CD4-positive, alpha-beta T cell treated with Interleukin-12 subunit alpha and Interleukin-12 subunit beta, for 1 hour (primary cell): ENCODE measurements at places on chromosomes 12 and 14.
A peak's percentile ranks its signal among the peaks of the same experiment; 100 is the strongest.

- DNase-seq: peak; percentile 38
Measured at GRCh38 chr12:53299101-53299453, 418 bp upstream of the MYG1 start.

- DNase-seq: no peak
Measured at GRCh38 chr12:11724888-11725311, 75.4 kb downstream of the ETV6 start.

DNA sequence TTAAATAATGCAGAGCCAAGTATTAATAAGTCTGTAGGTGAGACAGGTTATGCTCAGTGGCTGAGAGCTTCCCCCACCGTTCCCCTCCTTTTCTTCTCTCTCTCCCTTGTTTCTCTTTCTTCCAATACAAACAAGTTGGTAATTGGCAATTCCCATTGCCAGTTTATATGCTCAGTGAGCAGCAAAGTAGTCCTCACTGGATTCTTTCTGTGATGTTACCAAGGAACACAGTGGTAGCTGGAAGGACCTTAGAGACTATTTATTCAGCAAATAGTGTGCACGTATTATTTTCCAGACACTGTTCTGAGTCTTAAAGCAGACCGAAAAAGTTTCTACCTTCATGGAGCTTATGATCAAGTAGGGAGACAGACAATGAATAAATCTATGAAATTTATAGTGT lies 344.4 kb downstream of the FUT8 start:
- DNase-seq: no peak

DNA sequence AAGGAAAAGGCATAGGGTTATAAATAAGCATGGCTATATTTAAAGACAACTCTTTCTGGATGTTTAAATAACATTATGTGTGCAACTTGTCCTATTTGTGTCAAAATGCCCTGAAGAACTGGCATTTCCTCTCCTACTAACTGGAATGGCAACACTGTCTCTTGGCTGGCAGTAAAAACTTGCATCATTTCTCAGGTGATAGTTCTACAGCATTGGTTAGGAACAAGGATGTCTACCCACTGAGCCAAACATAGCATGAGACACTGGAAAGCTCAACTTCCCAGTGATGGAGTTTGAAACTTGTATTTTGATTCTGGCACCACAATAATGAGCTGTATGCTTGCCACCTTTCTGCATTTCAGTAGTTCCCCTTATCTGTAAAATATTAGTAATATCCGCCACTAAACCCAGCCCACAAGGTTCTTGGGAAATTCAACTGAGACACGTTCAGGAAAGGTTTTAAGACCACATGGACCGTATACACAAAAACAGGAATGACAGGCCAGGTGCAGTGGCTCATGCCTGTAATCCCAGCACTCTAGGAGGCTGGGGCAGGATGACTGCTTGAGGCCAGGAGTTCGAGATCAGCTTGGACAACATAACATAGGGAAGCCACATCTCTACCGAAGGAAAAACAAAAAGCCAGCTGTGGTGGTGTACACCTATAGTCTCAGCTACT lies 5.1 kb downstream of the SLC38A2 start:
- no peak for DNase-seq

- DNase-seq: peak; percentile 40
Measured at GRCh38 chr12:21656905-21657325, 727 bp downstream of the LDHB start.

- peak; percentile 55 for DNase-seq
Measured at GRCh38 chr14:41749429-41749828, 142.8 kb downstream of the LRFN5 start.
